Stimulated activated CD8-positive, alpha-beta memory T cell treated with anti-CD3 and anti-CD28 coated beads, Interleukin-15, amount 100 ng/mL, for 4 hours (primary cell): ENCODE measurements at places on chromosomes 2 and 18.

DNA sequence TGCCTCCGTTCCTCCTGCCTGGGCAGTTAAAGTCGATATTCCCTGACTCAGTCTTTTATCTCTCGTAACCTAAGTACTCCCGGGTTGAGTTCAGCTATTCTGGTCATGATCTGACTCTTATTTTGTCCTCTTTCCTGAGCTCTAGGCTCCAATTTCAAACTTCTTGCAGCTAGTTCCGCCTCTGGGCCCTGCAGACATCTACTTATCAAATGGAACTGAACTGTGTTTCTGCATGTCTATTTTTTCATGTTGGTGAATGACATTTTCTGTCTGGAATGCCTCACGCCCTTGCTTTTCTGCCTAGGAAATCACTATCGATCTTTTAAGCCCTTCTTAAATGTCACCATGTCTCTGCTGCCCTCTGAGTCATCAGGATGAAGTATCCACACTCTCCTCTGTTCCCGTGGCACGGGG, 101.5 kb downstream of the VAPA start:
- no peak for DNase-seq

DNA sequence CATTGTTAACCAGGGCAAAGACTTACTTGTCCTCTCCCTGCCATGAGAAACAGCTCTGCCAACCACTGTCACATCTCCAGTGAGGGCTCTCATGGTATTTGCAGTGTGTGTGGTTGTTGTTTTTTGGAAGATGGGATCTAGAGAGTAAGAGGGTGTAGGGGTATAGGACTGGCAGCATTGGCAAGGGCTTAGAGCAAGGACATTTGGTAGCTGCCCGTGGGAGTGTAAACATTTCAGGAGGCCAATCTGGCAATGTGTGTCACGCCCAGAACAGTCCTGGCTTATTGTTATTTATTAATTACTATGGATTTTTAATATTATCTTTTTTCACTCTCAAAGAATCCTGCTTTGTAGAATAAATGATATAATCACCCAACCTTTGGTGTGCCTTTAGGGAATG, 90.5 kb downstream of the TMEM17 start:
- DNase-seq = no peak

- DNase-seq = no peak
Observed at GRCh38 chr2:180652794-180653193, 327.6 kb upstream of the UBE2E3 start.

GRCh38 chr2:179024445-179024844, 25.5 kb downstream of the CCDC141 start:
- no peak for DNase-seq

GRCh38 chr2:127400897-127401756, 13.4 kb upstream of the MAP3K2 start:
- no peak for DNase-seq
